Neural progenitor cell (in vitro differentiated cells): ENCODE measurements at places on chromosomes 11 and 22. TPM values are rescaled to one million over a fixed set of nuclear protein-coding genes. Genes with fewer than 3 reads are reported as not detected.
A peak's percentile ranks its signal among the peaks of the same experiment; 100 is the strongest.

The C11orf65 gene
- total RNA-seq = 1.8 and 11.4 TPM in 2 replicates

The VSIG10L2 gene
- not detected in 2 replicates for total RNA-seq

GRCh38 chr11:105719073-105719822, 109.4 kb downstream of the GRIA4 start:
- no peaks in the 10 kb centered on the region for H3K27me3 ChIP-seq
- DNase-seq = no peak
- no peak overlapping the region for H3K4me3 ChIP-seq
- H3K27ac ChIP-seq = no peak overlapping the region

GRCh38 chr11:25214535-25215176, 717.8 kb downstream of the LUZP2 start:
- H3K4me1 ChIP-seq = no peaks in the 10 kb centered on the region
- no peaks in the 10 kb centered on the region for H3K36me3 ChIP-seq
- no peaks in the 10 kb centered on the region for H3K27me3 ChIP-seq

DNA sequence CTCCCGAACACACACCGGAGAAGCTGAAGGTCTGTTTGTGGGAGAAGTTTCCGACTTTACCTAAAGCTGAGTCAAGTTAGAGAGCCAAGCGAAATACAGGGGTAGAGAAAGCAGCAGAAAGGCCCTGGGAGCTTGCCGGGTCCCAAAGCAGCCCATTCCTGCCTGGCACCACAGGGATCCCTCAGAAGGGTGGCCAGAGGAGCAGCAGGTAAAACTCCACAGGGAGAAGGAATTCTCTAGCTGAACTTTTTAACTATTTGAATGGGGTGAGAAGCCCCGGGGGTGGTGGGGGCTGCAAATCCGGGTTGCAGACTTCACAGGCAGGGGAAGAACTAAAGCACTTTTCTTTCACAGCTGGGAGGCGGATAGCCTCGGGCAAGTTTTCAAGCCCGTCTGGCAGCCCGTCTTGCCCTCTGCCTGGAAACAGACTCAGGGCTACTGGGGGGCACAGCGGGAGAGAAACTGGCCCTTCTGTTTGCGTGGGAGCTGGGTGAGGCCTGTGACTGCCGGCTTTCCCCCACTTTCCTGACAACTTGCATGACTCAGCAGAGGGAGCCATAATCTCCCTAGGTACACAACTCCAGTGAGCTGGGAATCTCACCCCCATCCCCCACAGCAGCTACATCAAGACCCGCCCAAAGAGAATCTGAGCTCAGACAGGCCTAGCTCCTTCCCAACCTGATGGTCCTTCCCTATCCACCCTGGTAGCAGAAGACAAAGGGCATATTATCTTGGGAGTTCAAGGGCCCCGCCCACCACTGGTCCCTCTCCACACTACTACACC, 311.0 kb downstream of the SBF2 start:
- peaks cover 16% of the 10 kb centered on the region for H3K4me1 ChIP-seq
- H3K27me3 ChIP-seq = no peaks in the 10 kb centered on the region
- DNase-seq = peak; percentile 32

DNA sequence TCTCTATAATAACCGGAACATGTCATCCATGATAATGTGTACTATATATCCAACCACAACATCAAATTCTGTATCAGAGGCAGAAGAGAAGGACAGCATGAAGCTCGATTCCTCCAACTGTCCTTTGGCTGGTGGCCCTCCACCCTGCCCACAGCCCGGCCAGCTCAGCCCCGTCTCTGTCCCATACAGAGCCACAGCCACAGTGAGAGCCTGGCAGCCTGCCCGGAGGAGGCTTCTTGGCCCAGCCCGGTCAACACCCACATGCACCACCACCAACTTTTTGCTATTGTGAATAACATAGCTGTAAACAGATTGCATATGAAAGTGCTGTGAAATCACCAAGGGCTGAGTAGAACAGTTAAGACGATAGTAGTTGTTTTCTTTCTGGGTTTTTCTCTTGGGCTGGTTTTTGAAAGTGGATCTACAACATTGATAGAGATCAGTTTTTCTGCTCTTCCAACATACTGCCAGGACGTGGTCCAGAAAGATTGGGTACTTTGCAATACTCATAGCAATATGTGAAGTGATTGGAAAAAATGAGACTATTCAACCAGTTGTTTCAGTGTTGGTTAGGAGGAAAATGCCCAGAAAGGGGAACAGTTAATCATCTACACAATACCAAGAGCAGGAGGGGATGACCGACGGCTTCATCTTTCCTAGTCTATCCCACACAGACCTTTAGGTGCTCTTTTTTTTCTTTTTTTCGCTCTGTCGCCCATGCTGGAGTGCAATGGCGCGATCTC, 6.9 kb upstream of the TUBA8 start:
- no peak overlapping the region for H3K4me3 ChIP-seq
- no peaks in the 10 kb centered on the region for H3K36me3 ChIP-seq
- peaks cover 7% of the 10 kb centered on the region for H3K27me3 ChIP-seq
- no peak overlapping the region for H3K27ac ChIP-seq

DNA sequence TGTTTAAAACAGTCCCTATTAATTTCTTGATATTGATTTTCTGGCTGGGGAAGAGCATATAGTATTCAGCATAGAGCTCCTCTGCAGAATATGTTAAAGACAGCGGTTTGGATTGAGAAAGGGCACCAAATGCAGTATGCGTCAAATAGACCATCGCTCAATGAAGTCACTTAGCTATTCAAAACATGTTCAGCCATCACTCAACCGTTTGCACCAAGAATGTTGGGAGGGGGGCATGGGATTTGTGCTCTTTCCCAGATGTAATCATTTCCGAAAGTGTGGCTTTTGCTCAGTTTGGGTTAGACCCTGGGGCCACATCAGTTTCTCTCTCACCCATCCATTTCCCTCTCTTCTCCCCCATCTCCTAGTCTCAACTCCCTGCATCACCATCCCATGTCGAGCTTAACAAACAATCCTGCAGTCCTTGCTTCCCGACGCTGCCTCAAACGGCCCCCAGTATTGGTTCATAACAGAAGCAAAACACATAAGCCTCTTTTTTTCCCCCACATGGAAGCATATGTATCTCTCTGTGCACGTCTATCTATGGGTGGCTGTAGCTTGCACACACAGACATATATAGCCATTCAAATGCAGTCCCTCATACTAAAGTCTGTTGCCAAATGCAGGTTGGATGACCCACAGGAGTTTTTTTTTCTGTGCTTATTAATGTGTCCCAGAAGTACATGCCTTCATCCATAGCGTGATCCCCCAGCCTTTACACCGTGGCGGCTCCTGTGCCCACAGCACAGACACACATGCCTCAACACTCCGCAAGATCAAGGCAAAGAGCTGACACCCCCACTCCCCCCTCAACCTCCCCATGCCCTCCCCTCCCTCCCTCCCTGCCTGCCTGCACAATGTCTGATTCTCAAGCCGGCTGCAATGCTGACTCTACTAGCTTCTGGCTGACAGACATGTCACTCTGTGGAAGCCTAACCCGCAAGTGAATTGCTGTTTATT, 2.6 kb downstream of the CACNG2 start:
- DNase-seq = no peak
- H3K4me1 ChIP-seq = peaks cover 2% of the 10 kb centered on the region
- H3K4me3 ChIP-seq = no peak overlapping the region

GRCh38 chr11:34523053-34523452, 9.5 kb upstream of the ELF5 start:
- H3K27ac ChIP-seq = no peak overlapping the region
- no peaks in the 10 kb centered on the region for H3K27me3 ChIP-seq
- no peaks in the 10 kb centered on the region for H3K36me3 ChIP-seq
- H3K4me1 ChIP-seq = no peaks in the 10 kb centered on the region

- no peak overlapping the region for H3K4me3 ChIP-seq
- no peaks in the 10 kb centered on the region for H3K36me3 ChIP-seq
- peaks cover 11% of the 10 kb centered on the region for H3K4me1 ChIP-seq
- no peaks in the 10 kb centered on the region for H3K27me3 ChIP-seq
- H3K27ac ChIP-seq = no peak overlapping the region
Observed at GRCh38 chr11:129969920-129970319, 32.7 kb downstream of the PRDM10 start.

DNA sequence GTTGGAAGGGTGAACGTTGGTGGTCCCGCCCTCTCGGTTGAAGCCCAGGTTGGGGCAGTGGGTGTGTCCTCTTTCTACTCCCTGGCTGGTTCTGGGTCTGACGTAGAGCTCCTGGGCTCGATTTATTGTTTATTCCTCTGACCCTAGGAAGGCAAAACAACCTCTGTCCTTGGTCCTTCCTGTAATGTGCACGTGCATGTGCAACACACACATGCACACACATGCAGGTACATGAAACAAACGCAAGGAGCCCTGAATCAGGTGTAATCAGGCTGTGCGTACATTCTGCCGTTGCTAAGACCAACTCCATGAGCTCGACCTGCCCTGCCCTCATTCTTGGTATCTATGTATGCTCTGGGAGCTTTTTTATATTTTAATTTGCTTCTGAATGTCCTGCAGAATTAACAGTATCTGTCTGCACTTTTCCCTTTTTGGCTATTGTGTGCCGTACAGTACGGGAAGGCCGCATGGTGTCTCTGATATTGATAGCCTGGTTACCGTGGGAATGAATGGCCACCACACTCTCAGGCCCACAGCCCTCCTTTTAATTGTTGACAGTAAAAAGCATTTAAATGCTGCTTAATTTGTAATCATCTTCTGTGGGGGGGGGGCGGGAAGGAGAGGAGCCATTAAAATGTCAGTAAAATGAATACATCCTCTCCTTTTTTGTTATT, 66.0 kb upstream of the NNMT start:
- no peak overlapping the region for H3K27ac ChIP-seq
- H3K36me3 ChIP-seq = no peaks in the 10 kb centered on the region
